ENCODE measurements at places on chromosomes 6 and 20. TPM values are rescaled to one million over a fixed set of nuclear protein-coding genes. Genes with fewer than 3 reads are reported as not detected.

GRCh38 chr20:49367113-49367512, 89.3 kb upstream of the ZNFX1 start:
- peaks cover 16% of the 10 kb centered on the region for H3K4me1 ChIP-seq
- no peak for DNase-seq
- H3K27ac ChIP-seq, result no peak overlapping the region
- no peaks in the 10 kb centered on the region for H3K36me3 ChIP-seq

GRCh38 chr6:98944598-98945081, 3.1 kb downstream of the FBXL4 start:
- peak; percentile 17 for DNase-seq
- H3K27ac ChIP-seq, result no peak overlapping the region
- H3K4me1 ChIP-seq, result peaks cover 5% of the 10 kb centered on the region
- no peaks in the 10 kb centered on the region for H3K36me3 ChIP-seq
- H3K27me3 ChIP-seq, result no peaks in the 10 kb centered on the region

GRCh38 chr6:137917551-137918325, 50.7 kb downstream of the TNFAIP3 start:
- H3K27ac ChIP-seq, result no peak overlapping the region
- no peaks in the 10 kb centered on the region for H3K36me3 ChIP-seq
- no peaks in the 10 kb centered on the region for H3K27me3 ChIP-seq
- no peak for DNase-seq
- no peaks in the 10 kb centered on the region for H3K4me1 ChIP-seq
- H3K4me3 ChIP-seq, result no peak overlapping the region

DNA sequence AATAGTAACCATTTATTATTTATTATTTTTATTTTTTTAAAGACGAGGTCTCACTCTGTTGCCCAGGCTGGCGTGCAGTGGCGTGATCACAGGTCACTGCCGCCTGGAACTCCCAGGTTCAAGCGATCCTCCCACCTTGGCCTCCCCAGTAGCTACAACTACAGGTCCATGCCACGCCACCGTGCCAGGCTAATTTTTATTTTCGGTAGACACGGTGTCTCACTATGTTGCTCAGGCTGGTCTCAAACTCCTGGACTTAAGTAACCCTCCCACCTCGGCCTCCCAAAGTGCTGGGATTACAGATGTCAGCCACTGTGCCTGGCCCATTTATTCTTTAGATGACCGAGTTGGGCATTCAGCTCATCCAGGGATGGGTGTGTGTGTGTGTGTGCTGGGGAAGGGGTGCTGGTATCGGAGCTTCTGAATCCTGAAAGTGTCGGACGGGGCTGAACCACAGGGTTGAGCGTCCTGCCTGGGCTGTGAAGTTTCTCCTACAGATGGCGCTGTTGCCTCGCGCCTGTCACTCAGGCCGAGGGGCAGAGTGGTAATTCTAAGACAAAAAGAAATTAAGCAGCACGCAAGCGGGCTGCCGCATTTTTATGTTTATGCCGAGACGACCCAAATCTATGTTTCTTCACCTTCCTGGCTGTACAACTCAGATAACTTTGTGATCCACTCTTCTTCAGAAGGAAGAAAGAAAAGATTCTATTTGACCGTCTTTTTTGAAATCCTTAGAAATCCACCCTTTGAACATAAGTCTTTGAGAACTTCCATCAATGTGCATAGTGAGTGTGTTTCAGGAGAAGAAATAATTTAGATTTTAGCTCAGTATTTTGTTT, 252.8 kb downstream of the CDH26 start:
- peaks cover 3% of the 10 kb centered on the region for H3K27me3 ChIP-seq
- H3K27ac ChIP-seq, result no peak overlapping the region
- DNase-seq, result peak; percentile 71

GRCh38 chr6:146408583-146408982, 135.1 kb upstream of the RAB32 start:
- no peaks in the 10 kb centered on the region for H3K4me1 ChIP-seq
- no peaks in the 10 kb centered on the region for H3K36me3 ChIP-seq
- peak; percentile 8 for DNase-seq
- no peaks in the 10 kb centered on the region for H3K27me3 ChIP-seq
- H3K4me3 ChIP-seq, result no peak overlapping the region

DNA sequence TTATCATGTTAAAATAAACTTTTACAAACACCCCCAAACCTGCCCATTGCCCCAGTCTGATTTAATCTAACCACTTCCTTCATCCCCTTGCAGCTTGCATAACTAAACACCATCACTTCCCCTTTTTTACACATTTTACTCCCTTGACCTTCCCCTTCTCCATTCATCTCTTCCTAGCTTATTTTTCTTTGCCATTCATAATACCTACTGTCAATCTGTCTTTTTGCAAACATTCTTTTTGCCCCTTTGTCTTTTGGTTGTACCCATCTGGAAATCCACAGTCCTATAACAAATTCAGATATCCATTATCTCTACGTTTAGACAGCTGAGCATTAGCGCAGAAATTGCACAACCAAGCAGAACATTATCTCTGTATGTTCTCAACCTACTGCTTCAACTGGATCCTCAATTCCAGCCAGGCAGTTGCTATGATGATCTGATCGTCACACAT, 51.2 kb downstream of the C6orf52 start:
- no peaks in the 10 kb centered on the region for H3K36me3 ChIP-seq
- H3K27me3 ChIP-seq, result no peaks in the 10 kb centered on the region
- H3K4me1 ChIP-seq, result no peaks in the 10 kb centered on the region
- H3K4me3 ChIP-seq, result no peak overlapping the region
- peak; percentile 17 for DNase-seq
- H3K27ac ChIP-seq, result no peak overlapping the region

GRCh38 chr20:35246723-35247122, 20.2 kb downstream of the MMP24 start:
- DNase-seq, result no peak
- no peak overlapping the region for H3K27ac ChIP-seq
- no peaks in the 10 kb centered on the region for H3K4me1 ChIP-seq
- H3K4me3 ChIP-seq, result no peak overlapping the region

- DNase-seq, result peak; percentile 83
- H3K4me1 ChIP-seq, result no peaks in the 10 kb centered on the region
- no peaks in the 10 kb centered on the region for H3K27me3 ChIP-seq
- H3K36me3 ChIP-seq, result peaks cover 7% of the 10 kb centered on the region
Observed at GRCh38 chr6:111417181-111417585, 65.8 kb downstream of the REV3L start.

DNA sequence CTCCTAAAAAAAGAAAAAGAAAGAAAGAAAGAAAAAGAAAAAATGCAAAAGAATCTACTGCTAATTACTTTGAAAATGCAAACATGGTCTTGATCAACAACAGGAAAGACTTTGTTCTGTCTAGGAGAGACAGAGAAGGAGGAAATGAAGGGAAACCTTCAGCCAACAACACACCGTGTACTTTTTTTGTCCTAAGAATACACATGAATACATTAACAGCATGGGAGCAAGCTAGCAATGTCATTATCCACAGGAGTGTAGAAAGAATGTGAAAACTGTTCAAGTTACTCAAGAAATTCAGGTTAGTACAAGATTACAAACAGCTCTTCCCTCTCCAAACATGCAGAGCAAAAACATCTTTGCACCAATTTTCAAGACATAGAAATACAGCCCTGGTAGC, 326.3 kb downstream of the UBE3D start:
- DNase-seq, result no peak
- no peaks in the 10 kb centered on the region for H3K27me3 ChIP-seq
- no peaks in the 10 kb centered on the region for H3K4me1 ChIP-seq
- H3K27ac ChIP-seq, result no peak overlapping the region
- no peaks in the 10 kb centered on the region for H3K36me3 ChIP-seq
- H3K4me3 ChIP-seq, result no peak overlapping the region

DNA sequence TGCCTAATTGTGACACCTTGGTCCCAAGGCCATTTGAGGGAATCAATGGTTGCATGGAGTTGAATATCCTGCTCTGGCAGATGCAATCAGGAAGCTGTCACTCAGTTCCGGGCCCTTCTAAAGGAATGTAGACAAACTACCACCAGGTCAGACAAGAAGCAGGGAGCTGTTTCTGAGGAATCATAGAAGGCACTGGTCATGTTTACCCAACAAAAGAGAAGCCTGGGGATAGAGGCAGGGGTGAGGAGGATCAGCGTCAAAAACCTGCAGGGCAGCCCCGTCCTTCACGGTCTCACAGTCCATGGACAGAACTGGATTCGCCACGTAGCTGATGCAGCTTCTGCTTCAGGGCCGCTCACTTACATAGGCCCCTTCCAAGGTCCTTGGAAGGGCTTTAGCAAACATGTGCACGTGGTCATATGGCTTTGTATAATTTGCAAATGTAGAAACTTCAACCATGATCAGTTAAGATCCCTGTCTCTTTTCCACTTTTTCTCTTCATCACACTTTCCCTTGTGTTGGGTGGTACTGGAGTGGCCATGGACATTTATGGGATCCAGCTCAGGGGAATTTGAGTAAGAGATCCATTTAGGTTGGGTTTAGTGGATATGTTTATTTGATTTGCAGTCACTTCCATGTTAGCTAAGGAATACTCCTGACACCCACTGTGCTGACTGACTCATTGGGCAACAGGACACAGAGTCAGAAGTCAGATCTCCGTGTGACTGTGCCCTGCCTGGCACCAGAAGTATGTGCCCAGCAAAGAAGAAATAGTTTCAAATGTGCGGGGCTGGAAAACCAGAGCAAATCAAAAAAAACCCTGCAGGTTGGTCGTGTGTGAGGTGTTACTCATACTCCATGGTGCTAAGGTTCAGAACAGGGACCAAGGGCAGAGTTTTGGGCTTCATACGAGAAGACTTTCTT, 60.0 kb upstream of the ZFAND3 start:
- no peak for DNase-seq
- no peak overlapping the region for H3K4me3 ChIP-seq

- H3K4me1 ChIP-seq, result peaks cover 3% of the 10 kb centered on the region
- no peak for DNase-seq
- no peaks in the 10 kb centered on the region for H3K27me3 ChIP-seq
Observed at GRCh38 chr6:51495610-51496396, 591.6 kb downstream of the PKHD1 start.

DNA sequence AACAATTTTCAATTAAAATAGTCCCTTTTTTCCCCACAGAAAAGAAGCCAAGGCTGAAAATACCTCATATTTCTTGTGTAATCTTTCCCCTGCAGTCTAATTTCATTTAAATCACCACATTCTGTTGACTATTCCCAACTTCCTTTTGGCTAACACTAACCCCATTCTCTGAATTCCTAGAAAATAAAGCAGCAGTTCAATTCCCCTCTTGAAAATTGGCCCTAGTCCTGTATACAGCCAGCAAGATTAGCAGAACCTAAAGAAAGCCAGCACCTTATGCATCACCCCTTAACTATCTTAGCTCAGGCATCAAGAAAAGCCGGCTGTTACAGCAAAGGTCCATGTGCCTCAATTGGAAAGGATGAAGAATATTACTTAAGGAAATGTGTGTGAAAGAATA, 69.7 kb downstream of the MDN1 start:
- no peaks in the 10 kb centered on the region for H3K27me3 ChIP-seq
- H3K36me3 ChIP-seq, result peaks cover 53% of the 10 kb centered on the region
- no peaks in the 10 kb centered on the region for H3K4me1 ChIP-seq
- no peak for DNase-seq

GRCh38 chr20:37939701-37940560, 37.0 kb downstream of the VSTM2L start:
- H3K4me3 ChIP-seq, result no peak overlapping the region
- peaks cover 3% of the 10 kb centered on the region for H3K27me3 ChIP-seq
- no peak overlapping the region for H3K27ac ChIP-seq
- H3K36me3 ChIP-seq, result no peaks in the 10 kb centered on the region
- H3K4me1 ChIP-seq, result no peaks in the 10 kb centered on the region
- no peak for DNase-seq

DNA sequence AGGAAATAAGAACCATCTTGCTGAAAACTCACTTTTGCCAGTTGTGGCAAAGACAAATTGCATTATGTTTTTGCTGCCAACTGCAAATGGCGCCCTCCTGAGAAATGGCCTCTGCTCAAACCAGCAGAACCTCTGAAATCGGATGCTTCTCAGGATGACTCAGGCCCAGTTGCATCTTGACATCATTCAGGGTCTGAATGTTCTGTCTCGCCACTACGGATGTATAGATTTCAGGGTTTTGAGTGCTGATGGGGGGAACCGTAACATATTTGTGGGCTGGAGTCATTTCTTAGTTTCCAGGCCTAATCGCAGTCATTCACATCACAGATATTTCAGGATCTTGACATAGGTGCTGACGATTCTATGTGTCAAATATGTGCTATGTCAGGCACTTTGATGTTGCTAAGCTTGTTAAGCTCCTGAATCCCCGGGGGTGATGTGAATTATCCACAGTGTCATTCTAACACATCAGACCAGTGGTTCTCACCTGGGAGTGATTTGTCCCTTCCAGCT, 207.1 kb downstream of the NFATC2 start:
- H3K4me3 ChIP-seq, result no peak overlapping the region
- peaks cover 7% of the 10 kb centered on the region for H3K4me1 ChIP-seq
- no peaks in the 10 kb centered on the region for H3K27me3 ChIP-seq
- H3K27ac ChIP-seq, result no peak overlapping the region
- H3K36me3 ChIP-seq, result no peaks in the 10 kb centered on the region
- DNase-seq, result no peak

GRCh38 chr20:57680934-57681914, 28.6 kb downstream of the PMEPA1 start:
- peaks cover 4% of the 10 kb centered on the region for H3K27me3 ChIP-seq
- H3K4me3 ChIP-seq, result no peak overlapping the region
- H3K27ac ChIP-seq, result no peak overlapping the region

DNA sequence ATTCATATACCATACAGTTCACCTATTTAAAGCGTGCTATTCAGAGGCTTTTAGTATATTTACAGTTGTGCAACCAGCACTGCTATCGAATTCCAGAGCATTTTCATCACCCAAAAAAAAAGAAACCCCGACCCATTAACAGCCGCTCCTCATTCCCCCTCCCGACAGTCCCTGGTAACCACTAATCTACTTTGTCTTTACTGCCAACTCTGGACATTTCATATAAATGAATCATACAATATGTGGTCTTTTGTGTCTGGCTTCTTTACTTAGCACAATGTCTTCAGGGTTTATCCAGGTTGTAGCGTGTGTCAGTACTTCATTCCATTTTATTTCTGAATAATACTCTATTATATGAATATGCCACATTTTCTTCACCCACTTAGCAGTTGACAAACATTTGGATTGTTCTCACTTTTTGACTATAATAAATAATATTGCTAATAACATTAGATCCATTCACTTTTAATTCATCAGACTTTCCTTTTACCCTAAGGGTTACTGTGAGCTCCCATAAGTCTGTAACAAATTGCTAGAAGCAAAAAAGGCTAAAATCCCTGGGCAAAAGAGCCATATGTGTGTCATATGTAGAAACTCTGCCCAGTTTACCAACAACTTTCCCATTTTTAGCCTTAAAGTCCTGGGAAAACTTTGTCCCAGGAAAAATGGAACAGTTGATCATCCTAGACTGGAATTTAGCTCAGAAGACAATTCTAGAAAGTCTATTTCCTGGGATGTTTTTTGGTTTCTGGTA, 23.2 kb upstream of the ROS1 start:
- H3K27ac ChIP-seq, result no peak overlapping the region
- no peaks in the 10 kb centered on the region for H3K36me3 ChIP-seq
- H3K4me3 ChIP-seq, result no peak overlapping the region
- peak; percentile 22 for DNase-seq
- H3K4me1 ChIP-seq, result peaks cover 3% of the 10 kb centered on the region

Gene ZNF512B
- 15.5 TPM for total RNA-seq

Gene OPN5
- 0.18 TPM for total RNA-seq

Gene LY6G6F
- total RNA-seq, result not detected

Gene PLEKHG1
- 13.4 TPM for total RNA-seq

Gene FRK
- 0.40 TPM for total RNA-seq

Gene RNF217
- total RNA-seq, result 43.3 TPM

Gene BMP6
- total RNA-seq, result 1.3 TPM

Gene SPATA2
- total RNA-seq, result 1.9 TPM

Data from muscle of leg (tissue), 16 donors.